8988T (cell line): ENCODE measurements at places on chromosomes 7 and 10.

GRCh38 chr10:131387018-131387529, 75.6 kb upstream of the TCERG1L start:
- no peak for DNase-seq

DNA sequence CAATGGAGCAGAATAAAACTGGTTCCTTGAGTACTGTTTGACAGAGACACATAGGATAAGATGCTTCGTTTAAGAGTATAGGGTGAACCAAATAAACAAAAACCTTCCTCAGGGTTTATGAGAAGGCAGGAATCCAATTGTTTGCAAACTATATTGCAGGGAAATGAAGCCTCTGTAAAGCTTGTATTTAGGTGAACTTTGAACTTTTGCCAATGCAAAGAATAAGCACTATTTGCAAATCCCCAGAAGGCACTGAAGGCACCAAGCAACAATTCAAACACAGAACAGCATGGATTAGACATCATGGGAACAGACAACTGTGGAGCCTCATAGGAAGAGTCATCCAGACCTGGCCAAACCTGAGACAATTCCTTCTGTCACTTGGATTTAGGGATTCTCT, 47.1 kb upstream of the WASL start:
- no peak for DNase-seq

GRCh38 chr10:131854579-131855335, 46.1 kb upstream of the PPP2R2D start:
- DNase-seq: no peak

DNA sequence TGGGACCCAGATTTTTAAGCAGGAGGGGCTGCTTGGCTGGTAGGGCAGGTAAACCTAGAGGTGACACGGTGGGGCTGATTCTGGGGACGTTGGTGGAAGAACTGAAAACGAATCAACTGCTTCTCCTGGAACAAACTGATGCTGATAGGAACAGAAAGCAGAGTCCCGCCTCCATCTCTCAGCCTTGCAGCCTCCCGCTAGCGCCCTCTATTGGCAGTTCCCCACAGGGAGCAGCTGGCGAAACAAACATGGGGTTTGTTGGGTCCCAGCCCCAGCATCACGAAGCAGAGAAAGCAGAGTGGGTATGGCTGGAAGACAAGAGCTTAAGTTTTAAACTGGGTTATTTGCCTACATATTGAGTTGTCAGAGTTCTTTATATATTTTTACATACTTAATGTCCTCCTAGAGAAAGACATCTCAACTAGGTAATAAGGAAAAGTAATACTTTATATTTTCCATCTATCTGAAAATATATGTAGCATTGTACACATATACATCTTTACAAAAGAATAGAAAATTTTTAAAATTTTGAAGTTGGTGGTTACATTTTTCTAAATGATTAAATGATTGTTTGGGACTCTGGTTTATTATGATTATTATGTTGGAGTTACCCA, 42.3 kb upstream of the FOXI2 start:
- DNase-seq: peak; percentile 41
